ENCODE measurements at places on chromosomes 4 and X. TPM values are rescaled to one million over a fixed set of nuclear protein-coding genes. Genes with fewer than 3 reads are reported as not detected.

DNA sequence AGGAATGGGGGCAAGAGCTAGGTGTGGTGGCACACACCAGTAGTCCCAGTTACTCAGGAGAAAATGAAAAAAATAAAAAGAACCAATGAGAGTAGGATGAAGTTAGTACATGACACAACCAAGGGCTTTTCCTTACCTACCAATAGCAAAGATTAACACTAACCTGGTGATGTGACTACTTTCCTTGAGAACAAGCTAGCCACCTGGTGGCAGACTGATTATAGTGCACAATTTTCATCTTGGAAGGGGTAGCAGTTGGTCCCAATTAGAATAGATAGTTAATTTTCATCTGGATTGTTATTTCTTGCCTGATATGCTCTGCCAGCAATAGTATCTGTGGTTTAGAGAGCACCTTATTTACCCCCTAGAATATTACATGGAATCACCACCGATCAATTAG, 1216.8 kb upstream of the PABPC4L start:
- H3K4me1 ChIP-seq: no peaks in the 10 kb centered on the region
- H3K4me3 ChIP-seq: no peak overlapping the region
- no peaks in the 10 kb centered on the region for H3K36me3 ChIP-seq

DNA sequence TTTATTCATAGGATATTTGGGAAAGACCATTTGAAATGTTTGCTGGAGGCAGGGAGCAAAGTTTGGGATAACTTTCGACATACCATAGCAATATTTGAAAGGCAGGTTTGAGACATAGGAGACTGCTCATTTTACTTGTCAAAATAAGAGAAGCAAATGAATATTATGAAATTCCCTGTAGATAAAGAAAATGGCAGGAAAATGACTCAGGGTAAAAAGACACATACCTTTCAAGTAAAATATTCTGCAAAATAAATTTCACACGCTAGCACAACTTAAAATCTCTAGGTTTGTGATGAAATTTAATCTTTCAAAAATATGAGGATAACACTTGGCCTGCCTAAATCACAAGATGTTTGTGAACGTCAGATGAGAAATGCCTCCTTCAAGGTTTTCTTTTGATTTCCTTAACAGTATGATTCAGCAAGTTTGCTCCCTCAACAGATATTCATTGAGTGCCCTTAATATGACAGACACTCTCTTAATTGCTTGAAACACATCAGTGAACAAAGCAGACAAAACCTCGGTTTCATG, 6.6 kb downstream of the TMEM156 start:
- H3K27ac ChIP-seq: no peak overlapping the region
- no peaks in the 10 kb centered on the region for H3K27me3 ChIP-seq
- H3K36me3 ChIP-seq: peaks cover 50% of the 10 kb centered on the region
- DNase-seq: no peak
- peak overlapping the region; percentile 32 for H3K4me3 ChIP-seq

DNA sequence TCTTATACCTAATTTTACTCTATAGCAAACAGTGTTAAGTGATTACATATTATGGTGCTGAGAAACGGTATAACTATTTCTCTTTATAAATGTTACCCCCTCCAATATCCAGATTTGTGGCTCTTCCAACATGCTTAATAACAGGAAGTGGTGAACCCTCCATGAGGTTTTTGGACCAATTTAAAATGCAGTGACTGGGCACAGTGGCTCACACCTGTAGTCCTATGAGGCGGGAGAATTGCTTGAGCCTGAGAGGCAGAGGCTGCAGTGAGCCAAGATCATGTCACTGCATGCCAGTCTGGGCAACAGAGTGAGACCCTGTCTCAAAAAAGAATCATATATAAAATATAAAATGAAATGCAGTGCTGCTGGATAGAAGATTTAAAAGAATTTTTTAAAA, 137.3 kb downstream of the MGST2 start:
- peaks cover 9% of the 10 kb centered on the region for H3K27me3 ChIP-seq
- peaks cover 2% of the 10 kb centered on the region for H3K4me1 ChIP-seq
- no peaks in the 10 kb centered on the region for H3K36me3 ChIP-seq
- no peak overlapping the region for H3K27ac ChIP-seq

DNA sequence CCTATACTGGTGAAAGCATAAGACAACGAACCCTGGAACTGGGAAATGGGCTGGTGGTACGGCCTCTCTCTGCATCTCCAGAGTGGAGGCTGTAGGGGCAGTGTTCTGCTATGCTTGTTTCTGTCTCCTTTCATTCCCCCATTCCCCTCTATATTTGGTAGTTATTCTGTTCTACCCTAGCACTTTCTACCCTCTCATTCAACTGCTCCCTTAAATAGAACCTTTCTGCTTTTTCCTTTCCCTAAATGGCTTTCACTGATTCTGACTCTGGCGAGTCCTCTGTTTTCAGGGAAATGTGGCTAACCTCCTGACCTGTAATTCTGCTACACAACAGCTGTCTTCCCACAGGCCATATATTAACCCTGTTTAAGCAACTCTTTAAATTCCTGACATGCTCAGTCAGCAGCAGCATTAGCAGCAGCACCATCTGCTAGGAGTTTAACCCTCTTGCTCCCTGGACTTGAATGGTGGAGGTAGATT, 94.2 kb downstream of the CXCL13 start:
- peaks cover 16% of the 10 kb centered on the region for H3K27me3 ChIP-seq
- H3K4me3 ChIP-seq: no peak overlapping the region
- no peak for DNase-seq
- no peak overlapping the region for H3K27ac ChIP-seq

GRCh38 chr4:7335344-7336066, 99.2 kb downstream of the PSAPL1 start:
- H3K27me3 ChIP-seq: no peaks in the 10 kb centered on the region
- H3K36me3 ChIP-seq: no peaks in the 10 kb centered on the region
- H3K4me1 ChIP-seq: no peaks in the 10 kb centered on the region
- H3K4me3 ChIP-seq: no peak overlapping the region

Gene TCEAL8
- 23.5 TPM for total RNA-seq

Gene AKAP4
- total RNA-seq: not detected

Gene CTAG1B
- total RNA-seq: not detected
